ENCODE measurements at places on chromosomes 1 and 21.

- DNase-seq, result no peak
Measured at GRCh38 chr1:199721001-199721400, 306.5 kb upstream of the NR5A2 start.

GRCh38 chr21:15195768-15196167, 131.0 kb upstream of the NRIP1 start:
- no peak for DNase-seq

GRCh38 chr1:76950306-76950705, 83.0 kb downstream of the ST6GALNAC5 start:
- DNase-seq, result no peak

- DNase-seq, result no peak
Measured at GRCh38 chr1:169495046-169495775, 9.5 kb upstream of the SLC19A2 start.

DNA sequence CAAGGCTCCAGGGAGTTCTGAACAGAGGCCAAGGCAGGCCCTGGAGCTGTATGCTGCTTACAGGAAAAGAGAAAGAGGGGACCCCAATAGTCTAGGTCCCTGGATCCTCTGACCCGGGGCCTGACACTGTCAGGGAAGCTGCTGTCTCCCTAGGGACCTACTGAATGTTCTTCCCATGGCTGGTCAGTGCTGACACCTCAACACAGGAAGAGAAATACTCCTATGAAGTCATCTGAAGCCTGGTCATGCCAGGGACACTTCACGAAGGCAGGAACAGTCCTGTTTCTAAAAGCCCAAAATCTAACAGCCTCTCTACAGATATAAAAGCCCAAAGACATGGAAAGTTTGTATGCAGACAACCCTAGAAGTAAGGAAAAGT, 1.7 kb upstream of the LAD1 start:
- DNase-seq, result no peak

DNA sequence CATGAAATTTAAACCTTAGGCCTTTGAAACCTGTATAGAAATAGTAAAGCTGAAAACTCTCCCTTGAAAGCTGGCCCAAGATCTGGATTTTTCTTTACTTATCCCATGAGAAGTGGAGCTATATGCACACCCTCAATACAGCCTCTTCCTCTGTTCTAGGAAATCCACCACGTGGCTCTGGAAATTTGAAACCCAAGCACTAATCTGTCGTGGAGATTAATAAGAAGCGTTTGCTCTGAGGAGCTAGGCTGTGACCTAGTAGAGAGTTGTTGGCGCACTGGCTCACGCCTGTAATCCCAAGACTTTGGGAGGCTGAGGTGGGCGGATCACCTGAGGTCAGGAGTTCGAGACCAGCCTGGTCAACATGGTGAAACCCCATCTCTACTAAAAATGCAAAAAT, 291.3 kb upstream of the PLXNA2 start:
- DNase-seq, result no peak

DNA sequence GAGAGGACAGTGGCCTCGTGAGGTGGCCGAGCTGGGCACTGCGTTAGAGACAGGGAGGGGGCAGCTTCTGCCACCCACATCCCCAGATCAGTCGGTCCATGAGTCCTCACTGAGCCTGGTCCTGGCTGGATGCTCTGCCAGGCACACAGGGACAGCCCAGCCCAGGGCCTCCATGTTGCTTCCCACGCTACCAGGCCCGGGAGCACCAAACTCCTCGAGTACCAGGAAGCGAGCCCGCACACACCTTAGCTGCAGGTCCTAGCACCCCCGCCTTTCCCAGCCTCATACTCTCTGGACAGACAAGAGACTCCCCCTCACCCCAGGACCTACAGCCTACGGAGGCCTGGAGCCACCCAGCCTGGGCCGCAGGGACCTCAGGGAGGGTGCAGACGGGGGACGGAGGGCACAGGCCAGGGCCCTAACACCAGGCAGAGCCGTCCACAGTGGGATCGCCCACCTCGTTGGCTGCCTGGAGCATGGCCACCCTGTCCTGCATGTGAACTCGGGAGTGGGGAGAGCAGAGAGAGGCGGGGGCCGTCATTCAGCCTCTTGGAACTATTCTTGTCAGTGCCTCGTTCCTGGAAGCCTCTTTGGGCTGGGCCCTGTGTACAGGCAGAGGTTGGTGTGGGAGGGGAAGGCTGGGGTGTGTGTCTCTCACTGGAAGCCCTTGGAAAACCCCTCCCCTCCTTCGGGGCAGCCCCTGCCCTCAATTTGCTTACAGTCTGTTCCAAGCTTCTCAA, 90.9 kb upstream of the RUNX3 start:
- no peak for DNase-seq

- no peak for DNase-seq
Measured at GRCh38 chr1:91736146-91736714, 149.7 kb downstream of the TGFBR3 start.

DNA sequence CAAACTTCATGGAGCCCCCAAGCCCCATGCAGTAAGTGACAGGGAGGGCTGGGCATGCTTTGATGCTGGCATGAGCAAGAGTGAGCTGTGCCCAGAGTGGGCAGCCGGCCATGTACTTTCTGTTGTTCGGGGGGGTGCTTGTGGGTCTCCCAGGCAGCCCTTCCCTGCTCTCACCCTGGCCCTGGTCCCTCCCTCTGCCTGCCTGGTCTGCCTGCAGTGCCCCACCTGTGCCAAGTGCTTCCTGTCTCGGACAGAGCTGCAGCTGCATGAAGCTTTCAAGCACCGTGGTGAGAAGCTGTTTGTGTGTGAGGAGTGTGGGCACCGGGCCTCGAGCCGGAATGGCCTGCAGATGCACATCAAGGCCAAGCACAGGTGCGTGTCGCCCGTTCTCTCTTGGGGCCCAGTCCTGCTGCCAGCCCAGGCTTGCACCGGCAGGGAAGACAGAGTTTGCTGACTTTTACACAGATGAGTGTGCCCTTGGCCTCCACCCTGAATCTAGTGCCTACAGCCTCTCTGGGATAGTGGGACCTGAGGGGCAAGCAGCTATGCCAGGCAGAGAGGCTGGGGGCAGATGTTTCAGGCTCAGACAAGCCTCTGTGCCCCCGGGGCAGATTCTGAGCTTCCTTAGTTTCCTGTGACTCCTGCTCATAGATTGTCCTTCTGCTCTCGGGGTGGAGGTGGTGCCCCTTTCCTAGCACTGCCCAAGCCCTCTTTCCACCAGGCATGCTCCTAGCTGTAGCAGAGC, 7.6 kb downstream of the ZBTB48 start:
- DNase-seq, result no peak

- DNase-seq, result no peak
Measured at GRCh38 chr1:30035522-30036228, 687.7 kb downstream of the MATN1 start.

DNA sequence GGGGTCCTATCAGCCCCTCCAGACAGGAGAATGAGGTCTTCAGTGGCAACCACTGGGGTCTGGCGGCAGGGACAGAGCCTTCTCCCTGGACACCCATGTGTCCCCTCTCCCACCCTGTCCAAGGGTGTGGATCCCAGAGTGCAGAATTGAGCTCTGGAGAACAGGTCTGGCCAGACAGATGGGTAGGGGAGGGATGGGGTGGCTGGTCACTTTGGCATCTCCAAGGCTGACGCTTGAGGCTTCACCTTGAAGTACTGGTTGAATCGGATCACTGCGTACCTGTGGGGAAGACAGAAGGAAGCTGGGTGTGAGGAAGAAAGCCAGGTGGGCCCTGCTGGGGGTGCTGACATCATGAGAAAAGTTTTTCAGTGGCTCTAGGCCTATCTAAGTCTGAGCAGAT, 19.9 kb downstream of the ETNK2 start:
- DNase-seq, result no peak

- no peak for DNase-seq
Measured at GRCh38 chr1:25936947-25937346, 30.7 kb upstream of the STMN1 start.

DNA sequence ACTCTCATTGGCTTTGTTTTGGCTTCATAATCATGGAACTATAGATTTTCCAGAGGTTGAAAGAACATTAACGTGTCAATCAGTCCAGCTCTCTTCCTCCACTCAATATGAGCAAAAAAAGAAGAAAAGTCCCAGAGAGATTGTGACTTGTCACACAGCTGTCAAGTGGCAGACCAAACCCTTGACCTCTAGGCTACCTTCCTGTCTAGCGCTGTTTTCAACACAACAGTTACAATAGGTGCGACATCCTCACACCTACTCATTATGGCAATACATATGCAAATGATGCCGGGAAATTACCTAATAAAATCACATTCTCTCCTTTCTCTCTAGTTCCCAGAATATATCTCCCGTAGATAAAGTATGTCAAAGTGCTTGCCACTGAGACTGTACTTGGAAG, 1.1 kb downstream of the WARS2 start:
- peak; percentile 14 for DNase-seq

DNA sequence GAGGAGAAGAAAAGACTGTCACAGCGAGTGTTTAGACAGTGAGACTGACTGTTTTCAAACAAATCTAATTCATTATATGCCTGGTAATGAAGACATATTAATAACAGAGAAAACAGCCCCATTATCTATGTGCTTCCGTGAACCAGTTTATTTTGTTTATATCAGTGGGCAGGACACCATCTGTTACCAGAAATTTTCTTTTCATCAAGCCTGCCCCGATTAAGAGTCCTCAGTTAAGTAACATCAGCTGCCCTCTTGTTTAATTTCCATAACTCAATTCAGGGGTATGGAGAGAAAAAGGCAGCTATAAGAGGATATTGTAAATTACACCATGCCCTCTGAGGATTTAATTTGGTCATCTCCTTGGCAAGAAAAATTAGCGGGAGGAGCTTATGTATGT, 94.0 kb downstream of the TMEM200B start:
- no peak for DNase-seq

- no peak for DNase-seq
Measured at GRCh38 chr1:212794561-212795014, 2.9 kb downstream of the TATDN3 start.

DNA sequence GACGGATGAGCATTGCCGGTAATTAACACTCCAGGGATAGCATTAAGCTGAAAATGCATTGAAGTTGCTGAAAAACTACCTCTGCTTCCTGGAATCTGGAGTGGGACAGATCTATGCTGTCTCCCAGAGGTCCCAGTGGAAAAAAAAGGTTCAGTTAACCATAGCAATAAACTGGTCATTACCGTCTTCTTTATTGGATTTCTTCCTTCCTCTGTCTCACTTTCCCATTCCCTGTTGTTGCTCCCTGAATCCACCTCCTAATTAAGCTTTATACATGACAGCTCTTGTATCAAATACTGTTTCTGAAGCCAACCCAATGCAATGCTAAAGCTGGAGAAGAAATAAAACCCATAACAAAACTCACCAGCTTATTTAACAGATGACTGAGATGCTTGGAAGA, 1805.9 kb downstream of the NCAM2 start:
- no peak for DNase-seq
